Testis (tissue), 5 donors: ENCODE measurements at places on chromosomes 5 and 9.

DNA sequence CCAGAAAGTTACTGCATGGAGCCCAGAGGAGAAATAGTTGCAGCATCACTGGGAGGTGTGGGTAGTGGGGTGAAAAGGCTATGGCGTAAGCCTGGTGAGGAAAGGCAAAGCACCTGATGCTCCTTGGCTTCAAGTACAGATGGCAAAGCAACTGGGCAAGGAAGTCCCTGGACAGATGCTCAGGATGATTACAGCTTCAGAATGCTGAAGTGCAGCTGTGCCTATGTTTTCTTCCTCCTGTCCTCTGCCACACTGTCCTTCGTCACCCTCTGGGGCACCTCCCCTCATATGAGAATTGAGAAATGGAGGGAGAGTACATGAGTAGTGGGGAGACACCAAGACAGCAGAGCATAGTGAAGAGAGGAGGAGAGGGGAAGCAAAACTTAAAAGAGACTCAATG is 328.0 kb downstream of the PDE4D start:
- H3K4me3 ChIP-seq, result no peak overlapping the region
- no peak for DNase-seq
- no peaks in the 10 kb centered on the region for H3K36me3 ChIP-seq
- no peak overlapping the region for H3K27ac ChIP-seq
- no peaks in the 10 kb centered on the region for H3K4me1 ChIP-seq

DNA sequence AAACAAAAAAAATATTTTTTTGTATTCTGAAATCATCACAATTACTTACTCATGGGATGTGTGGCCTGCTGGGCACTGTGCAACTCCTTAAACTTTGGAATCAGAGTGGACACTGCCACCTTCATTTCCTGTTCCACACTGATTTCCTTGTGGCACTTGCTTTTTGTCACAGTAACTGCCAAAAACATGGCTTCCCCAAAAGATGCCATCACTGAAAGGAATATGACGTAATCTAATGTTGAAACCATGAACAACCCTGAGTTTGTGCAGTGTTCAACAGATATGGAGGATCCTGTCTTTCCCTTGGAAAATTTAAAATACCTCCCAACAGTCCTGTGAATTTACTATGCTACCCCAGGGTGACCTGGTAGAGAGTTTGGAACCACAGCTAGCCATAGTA is 12.6 kb upstream of the IL12B start:
- no peaks in the 10 kb centered on the region for H3K27me3 ChIP-seq
- H3K4me1 ChIP-seq, result no peaks in the 10 kb centered on the region
- DNase-seq, result no peak
- no peak overlapping the region for H3K4me3 ChIP-seq
- H3K36me3 ChIP-seq, result no peaks in the 10 kb centered on the region

- H3K27ac ChIP-seq, result no peak overlapping the region
- no peak for DNase-seq
- H3K4me1 ChIP-seq, result peaks cover 13% of the 10 kb centered on the region
- no peak overlapping the region for H3K4me3 ChIP-seq
These were observed 1.5 kb upstream of the CLIC3 start for GRCh38 chr9:136997830-136998234.

- H3K27me3 ChIP-seq, result no peaks in the 10 kb centered on the region
- no peaks in the 10 kb centered on the region for H3K36me3 ChIP-seq
These were observed 88.6 kb downstream of the MACROH2A1 start for GRCh38 chr5:135310328-135310989.

DNA sequence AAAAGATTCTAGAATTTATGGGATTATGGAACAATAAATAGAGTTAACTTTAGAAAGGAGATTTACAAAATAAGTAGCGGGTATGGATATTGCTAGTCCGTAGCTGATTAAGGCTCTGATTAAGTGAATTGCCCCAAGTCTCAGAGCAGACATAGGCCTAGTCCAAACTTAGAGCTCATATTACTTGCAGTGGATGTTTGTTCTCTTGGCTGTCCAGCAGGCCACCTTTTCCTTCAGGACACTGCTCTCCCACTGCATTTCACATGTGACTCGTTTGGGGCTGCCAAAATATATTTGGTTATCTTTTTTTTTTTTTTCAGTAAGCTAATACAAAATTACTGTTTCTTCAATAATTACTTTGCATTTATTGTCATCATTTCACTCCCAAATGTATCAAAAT is 76.6 kb downstream of the ARRDC3 start:
- no peak overlapping the region for H3K4me3 ChIP-seq
- no peaks in the 10 kb centered on the region for H3K36me3 ChIP-seq
- DNase-seq, result no peak
- H3K27ac ChIP-seq, result no peak overlapping the region

DNA sequence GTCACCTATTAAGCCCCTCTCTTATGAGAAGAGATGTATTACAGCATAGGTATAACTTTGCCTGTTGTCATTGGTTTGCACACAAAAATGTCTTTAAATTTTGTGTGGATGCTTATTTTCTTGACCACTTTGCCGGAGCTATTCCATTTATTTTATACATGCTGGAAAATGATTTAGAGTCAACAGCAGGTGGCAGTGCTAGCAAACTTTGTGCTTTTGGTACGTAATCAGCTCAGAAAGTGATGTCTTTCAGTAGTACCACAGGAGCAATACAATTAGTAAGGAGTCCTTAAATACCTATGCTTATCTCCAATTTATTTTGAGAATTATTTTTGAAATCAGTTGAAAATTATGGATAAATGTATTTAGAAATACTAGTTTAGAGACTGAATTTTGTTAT is 19.8 kb upstream of the NUDT12 start:
- no peaks in the 10 kb centered on the region for H3K36me3 ChIP-seq
- H3K4me1 ChIP-seq, result no peaks in the 10 kb centered on the region
- no peak overlapping the region for H3K27ac ChIP-seq

DNA sequence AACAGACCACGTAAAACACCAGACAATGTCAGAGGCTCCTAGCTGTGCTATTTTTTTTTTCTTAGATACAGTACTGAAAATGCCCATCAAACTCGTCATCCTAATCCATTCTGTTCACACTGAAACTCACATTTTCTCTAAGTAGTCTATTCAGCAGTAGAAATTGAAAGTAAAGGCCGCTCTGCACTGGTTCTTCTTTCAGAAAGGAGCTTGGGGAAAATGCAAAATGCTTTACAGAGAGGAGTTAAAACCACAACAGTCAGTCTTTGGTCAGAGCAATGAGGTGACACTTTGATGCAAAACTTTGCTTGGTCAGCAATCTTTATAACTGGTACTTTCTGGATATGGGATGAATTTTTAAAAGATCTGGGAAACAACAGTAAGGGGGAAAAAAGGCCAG is 43.8 kb upstream of the SUSD1 start:
- DNase-seq, result no peak
- no peak overlapping the region for H3K27ac ChIP-seq
- H3K4me1 ChIP-seq, result no peaks in the 10 kb centered on the region
- no peaks in the 10 kb centered on the region for H3K27me3 ChIP-seq
- H3K4me3 ChIP-seq, result no peak overlapping the region

- H3K4me3 ChIP-seq, result no peak overlapping the region
- H3K27me3 ChIP-seq, result no peaks in the 10 kb centered on the region
- no peak overlapping the region for H3K27ac ChIP-seq
- no peak for DNase-seq
These were observed 65.5 kb downstream of the PLK2 start for GRCh38 chr5:58394339-58394738.

DNA sequence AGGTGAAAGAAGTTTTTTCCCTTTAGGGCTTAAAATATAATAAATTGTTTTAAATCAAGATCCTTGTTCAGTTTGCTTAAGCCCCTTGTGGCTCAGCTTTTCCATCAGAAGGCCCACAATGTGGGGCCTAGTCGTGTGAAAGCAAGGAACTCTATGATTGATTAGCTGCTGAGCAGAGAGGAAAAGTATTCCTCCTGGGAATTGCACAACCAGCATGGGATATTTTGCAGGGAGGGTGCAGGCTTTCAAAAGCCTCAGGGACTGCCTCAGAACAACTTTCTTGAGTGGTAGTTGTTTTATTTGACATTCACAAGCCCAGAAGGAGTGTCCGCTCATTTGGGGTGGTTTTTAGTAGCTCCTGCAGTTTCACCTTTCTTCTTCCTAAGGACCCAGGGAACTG is 19.8 kb downstream of the TTC23L start:
- H3K4me3 ChIP-seq, result no peak overlapping the region
- H3K27me3 ChIP-seq, result no peaks in the 10 kb centered on the region
- H3K27ac ChIP-seq, result peak overlapping the region; percentile 5
- H3K36me3 ChIP-seq, result no peaks in the 10 kb centered on the region
- H3K4me1 ChIP-seq, result peaks cover 8% of the 10 kb centered on the region
- no peak for DNase-seq

DNA sequence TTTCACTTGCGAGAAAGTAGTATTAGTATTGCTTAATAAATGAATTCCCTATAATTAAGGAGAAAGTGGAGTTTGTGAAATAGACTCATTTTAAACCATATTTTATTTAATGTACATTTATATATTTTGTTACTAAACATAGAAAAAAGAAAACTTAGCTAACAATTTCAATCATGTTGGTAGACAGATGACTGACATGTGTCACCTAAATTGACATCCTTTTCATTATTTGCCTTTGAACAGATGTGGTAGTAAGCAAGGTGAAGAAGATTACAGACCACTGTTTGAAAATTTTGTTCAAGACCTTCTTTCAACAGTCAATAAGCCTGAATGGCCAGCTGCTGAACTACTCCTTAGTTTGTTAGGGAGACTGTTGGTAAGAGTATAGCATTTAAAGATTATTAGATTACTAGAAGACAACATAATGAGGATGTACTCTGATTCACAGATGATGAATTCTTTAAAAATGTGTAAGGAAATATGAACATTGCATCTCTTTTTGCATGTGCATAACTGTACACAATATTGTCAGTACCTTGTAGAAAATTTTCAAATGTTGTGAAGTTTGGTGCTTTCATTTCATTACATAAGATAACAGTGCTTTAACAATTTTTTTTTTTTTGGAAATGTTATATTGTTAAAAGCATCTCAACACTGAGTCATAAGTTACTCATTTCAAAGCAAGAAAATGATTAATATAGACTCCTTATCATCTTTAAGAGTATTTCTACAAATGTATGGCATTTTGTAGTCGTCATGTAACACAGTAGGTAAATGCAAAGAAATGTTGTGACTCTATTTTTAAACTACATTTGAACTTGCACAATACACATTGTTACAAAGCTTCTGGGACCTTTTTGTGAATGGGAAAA is 139.5 kb downstream of the NIPBL start:
- H3K27ac ChIP-seq, result no peak overlapping the region
- no peaks in the 10 kb centered on the region for H3K4me1 ChIP-seq
- H3K4me3 ChIP-seq, result no peak overlapping the region
- DNase-seq, result no peak
- H3K36me3 ChIP-seq, result no peaks in the 10 kb centered on the region

DNA sequence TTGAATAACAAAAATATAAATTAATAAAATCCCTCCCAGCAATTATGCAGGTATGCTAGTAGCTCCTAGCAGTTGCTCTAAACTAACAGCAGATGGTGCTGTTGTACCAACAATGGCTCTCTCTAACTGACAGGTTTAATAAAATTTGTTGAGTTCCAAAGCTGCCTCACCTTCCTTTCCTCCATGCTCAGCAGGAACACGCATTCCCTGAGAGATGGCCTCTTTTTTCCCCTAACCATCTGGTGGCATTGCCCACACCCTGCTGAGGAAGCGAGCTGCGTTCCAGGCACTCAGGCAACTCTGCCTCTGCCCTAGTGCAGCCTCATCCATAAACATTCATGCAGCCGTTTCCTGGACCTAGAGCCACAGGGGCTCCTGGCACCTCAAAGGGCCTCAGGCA is 106.2 kb downstream of the KLHL3 start:
- H3K4me3 ChIP-seq, result no peak overlapping the region
- H3K27me3 ChIP-seq, result no peaks in the 10 kb centered on the region
- H3K27ac ChIP-seq, result no peak overlapping the region

- H3K4me1 ChIP-seq, result no peaks in the 10 kb centered on the region
- no peaks in the 10 kb centered on the region for H3K36me3 ChIP-seq
- no peak overlapping the region for H3K27ac ChIP-seq
- no peaks in the 10 kb centered on the region for H3K27me3 ChIP-seq
- H3K4me3 ChIP-seq, result no peak overlapping the region
These were observed 321.7 kb upstream of the TNC start for GRCh38 chr9:115439641-115440040.

DNA sequence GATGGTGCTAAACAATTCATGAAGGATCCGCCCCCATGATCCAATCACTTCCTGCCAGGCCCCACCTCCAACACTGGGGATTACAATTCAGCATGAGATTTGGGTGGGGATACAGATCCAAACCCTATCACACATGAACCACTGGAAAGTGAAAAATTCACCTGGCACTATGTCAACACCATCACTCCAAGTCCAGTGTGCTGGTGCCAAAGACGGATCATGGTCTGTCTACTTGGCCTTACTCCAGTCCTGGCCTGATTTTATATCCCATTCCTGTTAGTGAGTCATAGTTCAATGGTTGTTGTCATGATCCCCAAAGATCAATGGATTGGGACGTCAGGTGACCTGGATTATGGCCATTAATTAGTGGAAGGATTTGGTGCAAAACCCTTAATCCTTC is 147.4 kb upstream of the RPS23 start:
- no peak overlapping the region for H3K27ac ChIP-seq
- peaks cover 8% of the 10 kb centered on the region for H3K4me1 ChIP-seq
- no peaks in the 10 kb centered on the region for H3K36me3 ChIP-seq

DNA sequence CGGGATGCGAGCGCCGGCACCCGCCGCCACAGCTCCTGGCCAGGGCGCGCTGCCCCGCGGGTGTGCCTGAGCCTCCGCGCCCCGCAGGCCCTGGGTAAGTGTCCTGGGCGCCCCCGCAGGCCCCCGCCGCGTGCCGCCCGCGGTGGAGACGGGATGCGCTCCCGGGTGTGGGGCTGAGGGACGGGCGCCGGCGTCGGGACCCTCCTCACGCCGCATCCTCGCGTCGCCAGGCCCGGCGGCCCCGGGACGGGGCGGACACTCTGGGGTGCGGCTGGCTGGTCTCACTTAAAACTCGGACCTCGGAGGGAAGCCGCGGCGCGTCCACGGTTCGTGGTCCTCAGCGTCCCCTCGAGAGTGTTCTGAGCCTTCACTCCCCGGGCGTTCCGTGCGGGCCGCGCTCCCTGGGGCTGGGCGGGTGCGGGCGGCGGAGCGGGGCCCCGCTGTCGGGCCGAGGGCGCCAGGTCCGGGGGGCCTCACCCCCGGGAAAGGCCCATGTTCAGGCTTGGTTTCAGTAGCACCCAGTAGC is 275 bp downstream of the AHRR start:
- no peaks in the 10 kb centered on the region for H3K27me3 ChIP-seq
- H3K4me3 ChIP-seq, result peak overlapping the region; percentile 41
- H3K36me3 ChIP-seq, result no peaks in the 10 kb centered on the region
- H3K27ac ChIP-seq, result no peak overlapping the region
- no peaks in the 10 kb centered on the region for H3K4me1 ChIP-seq
- DNase-seq, result peak; percentile 11

GRCh38 chr5:40490464-40491111 is 189.1 kb upstream of the PTGER4 start:
- H3K36me3 ChIP-seq, result no peaks in the 10 kb centered on the region
- H3K27me3 ChIP-seq, result no peaks in the 10 kb centered on the region
- H3K4me1 ChIP-seq, result no peaks in the 10 kb centered on the region
- DNase-seq, result no peak
- no peak overlapping the region for H3K27ac ChIP-seq

- no peaks in the 10 kb centered on the region for H3K36me3 ChIP-seq
- H3K4me1 ChIP-seq, result no peaks in the 10 kb centered on the region
- no peak overlapping the region for H3K27ac ChIP-seq
- no peaks in the 10 kb centered on the region for H3K27me3 ChIP-seq
- H3K4me3 ChIP-seq, result no peak overlapping the region
These were observed 220.6 kb downstream of the CTNND2 start for GRCh38 chr5:11683666-11684065.
